ENCODE measurements at places on chromosomes 1 and 21.

- no peak for DNase-seq
These were observed 14.9 kb downstream of the KLHDC7A start for GRCh38 chr1:18495635-18496034.

GRCh38 chr1:219523411-219523810 is 89.5 kb downstream of the ZC3H11B start:
- DNase-seq: no peak

DNA sequence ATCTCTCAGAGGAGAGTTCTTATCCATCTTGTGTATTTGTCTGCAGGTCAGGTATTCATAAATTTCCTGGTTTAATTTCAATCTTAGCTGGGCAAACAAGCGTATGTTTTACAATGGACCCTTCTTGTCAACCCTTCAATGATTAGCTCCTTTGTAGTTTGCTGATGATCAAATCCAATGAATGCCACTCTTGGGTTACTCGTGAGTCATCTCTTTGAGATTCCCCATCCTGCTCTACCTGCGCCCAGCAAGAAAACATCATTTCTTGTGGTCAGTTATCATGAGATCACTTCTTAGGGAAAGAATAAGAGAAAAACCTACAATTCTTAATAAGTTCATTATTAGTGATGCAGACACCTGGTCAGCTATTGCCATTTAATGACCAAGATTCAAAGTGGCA is 572.3 kb upstream of the PKN2 start:
- no peak for DNase-seq

DNA sequence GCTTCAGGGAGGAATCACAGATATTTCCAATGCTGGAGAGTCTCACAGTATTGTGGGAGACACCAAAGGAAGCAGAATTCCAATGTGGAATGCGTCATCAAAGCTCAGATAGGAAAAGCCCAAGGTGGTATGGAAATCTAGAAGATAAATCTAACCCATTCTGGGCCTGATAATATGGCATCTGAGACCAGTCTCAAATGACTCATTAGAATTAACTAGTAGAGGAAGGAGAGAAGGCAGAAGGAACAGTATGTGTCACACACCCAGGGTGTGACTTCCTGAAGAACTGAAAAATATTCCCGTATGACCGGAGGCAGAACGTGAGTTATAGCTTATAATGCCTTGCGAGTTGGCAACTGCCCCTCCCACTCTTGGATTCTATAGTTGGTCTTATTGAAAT is 499.2 kb downstream of the PLPP3 start:
- DNase-seq: no peak

DNA sequence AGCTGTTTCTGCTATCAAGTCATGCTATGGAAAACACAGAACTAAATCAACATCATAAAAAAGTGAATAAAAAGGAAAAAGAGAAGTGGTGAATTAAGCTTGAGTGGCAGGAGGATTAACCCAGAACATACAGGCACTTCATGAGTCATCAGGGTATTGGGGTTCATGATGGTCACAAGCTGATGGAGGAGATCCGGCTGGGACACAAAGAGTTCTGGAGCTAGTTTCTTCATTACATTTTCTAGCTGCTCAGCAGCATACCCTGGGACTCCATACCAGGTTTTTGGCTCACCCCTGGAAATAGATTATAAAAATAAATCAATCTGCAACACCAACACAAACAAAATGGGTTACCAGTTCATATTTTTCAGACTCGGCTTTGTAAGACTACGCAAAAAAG is 42.5 kb upstream of the SYT2 start:
- DNase-seq: peak; percentile 15

- peak; percentile 45 for DNase-seq
These were observed 2.1 kb downstream of the CDC7 start for GRCh38 chr1:91502672-91503184.

DNA sequence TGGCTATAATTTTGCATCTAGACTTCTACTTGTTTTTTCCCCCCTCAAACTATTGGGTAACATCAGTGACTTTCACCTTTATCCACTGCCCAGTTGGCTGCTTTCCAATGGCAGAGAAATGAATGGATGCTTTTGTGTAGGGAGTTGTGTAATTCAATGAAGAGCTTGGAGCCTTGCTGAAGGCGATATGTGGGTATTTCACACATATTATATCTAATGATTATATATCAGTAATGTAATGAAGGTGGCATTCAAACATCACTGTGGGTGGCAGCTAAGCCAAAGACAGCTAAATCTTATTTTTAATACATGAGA is 81.2 kb downstream of the TGFB2 start:
- DNase-seq: no peak

- DNase-seq: no peak
These were observed 155.2 kb downstream of the GABPA start for GRCh38 chr21:25890001-25890400.

DNA sequence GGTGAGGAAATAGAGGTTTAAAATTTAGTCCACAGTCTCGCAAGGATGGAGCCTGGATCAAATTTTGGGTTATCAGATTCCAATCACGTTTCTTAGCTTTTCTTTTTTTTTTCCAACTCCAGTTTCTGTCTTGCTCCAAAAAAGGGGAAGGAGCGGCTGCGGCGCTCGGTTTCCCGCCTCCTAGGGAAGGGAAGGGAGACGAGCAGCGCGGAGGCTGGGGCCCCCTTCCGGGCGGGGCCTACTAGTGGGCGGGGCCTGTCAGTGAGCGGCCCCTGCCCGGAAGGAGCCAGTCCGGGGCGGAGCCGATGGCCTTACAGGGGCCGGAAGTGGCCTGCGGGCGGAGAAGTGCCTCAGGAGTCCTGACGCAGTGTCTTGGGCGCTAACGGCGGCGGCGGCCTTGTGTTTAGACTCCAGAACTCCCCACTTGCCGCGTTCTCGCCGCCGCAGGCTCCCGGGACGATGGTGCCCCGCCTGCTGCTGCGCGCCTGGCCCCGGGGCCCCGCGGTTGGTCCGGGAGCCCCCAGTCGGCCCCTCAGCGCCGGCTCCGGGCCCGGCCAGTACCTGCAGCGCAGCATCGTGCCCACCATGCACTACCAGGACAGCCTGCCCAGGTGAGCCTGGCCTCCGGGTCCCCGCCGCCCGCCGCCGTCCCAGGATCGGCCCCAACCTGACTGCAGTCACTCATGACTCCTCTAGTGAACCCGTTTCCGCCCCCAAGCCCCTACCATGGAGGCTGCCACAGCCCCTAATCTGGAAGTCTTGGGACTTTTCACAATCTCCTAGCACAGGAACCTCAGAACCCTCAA is at the start of gene CPT2:
Gene CPT2, plus strand, starts transcription at position 340 of the 806 bp plus-strand sequence. Its CDS starts 120 bp downstream, at position 460.
- peak; percentile 98 for DNase-seq

DNA sequence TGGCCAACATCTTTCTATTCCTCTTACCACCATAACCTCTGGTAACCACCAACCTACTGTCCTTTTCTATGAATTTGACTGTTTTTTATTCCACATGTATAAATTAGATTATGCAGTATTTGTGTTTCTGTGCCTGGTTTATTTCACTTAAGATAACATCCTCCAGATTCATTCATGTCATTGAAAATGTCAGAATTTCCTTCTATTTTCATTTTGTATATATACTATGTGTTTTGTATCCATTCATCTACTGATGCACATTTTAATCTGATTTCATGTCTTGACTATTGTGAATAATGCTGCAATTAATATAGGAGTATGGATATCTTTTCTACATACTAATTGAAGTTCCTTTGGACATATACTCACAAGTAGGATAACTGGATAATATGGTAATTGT is 403.2 kb downstream of the NCAM2 start:
- DNase-seq: no peak

DNA sequence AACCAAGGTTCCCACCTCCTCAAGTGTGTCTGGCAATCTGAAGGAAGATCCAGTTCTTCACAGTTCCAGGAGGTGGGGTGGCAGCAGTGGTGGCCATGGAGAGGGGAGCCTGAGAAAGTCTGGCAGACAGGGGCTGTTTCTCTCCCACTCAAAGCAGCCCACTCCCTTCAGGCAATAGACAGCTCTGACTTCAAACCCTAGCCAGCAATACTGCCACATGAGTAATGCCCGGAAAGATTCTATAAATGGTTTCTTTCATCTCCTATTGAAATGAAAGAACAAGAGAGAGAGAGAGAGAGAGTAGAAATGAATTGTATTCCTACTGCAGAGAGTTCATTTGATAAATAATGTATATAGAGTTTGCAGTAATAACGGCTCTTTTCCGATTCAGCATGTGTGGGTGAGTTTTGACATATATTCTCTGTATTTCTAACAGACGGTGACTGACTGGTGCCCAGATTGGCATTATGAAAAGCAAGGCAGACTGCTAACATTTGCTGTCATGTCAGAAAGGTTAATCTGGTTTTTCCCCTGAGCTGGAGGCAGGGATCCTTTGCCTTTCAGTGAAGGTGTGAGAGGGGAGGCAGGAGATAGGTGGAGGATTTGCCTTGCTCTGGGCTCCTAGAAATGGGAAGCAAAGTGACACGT is 267.1 kb upstream of the KIAA0040 start:
- no peak for DNase-seq

GRCh38 chr1:155990005-155990739 is 11.8 kb upstream of the ARHGEF2 start:
- DNase-seq: peak; percentile 44

- DNase-seq: no peak
These were observed 137.3 kb upstream of the PLXNA2 start for GRCh38 chr1:208381481-208381880.

DNA sequence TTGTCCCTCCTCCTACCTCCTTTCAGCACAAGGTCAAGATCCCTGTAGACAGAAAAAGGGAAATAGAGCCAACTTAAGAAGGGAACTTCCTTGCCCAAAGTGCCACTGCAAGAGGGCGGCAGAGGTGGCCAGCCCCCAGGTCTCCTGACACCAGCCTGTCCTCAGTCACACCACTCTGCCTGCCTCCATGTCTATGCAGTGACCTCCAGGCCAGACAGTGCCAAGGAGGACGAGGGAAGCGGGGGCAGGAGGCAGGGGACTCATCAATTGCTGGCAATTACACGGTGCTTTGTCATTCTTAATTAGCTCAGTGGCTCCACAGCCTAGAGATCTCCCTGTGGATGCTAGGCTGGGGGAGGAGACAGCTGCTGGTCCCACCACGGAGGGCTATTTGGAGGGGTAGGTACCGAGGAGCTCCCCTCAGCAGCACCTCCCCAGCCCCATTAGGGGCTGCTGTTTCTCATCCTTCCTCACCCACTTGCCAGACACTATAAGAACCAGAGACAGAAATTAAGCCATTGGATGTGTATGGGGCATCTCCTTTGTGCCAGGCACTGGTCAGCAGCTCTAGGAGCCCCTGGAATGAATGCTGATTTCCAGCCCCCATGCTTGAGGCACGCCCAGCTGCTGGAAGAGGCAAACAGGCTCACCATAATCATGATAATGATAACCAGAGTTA is 6.1 kb upstream of the LDLRAP1 start:
- no peak for DNase-seq

DNA sequence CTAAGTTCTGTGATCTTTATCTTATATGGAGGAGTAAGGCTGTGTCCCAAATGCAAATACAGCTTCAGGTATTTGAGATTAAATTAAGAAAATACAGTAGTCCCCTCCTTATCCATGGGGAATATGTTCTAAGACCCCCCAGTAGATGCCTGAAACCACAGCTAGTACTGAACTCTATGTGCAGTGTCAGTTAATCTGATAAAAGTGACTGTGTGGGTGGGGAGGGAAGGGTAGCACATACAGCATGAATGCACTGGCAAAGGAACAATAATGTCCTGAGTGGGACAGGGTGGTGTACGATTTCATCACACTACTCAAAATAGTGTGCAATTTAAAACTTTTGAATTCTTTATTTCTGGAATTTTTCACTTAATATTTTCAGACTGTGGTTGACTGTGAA is 83.1 kb downstream of the HS2ST1 start:
- DNase-seq: no peak

DNA sequence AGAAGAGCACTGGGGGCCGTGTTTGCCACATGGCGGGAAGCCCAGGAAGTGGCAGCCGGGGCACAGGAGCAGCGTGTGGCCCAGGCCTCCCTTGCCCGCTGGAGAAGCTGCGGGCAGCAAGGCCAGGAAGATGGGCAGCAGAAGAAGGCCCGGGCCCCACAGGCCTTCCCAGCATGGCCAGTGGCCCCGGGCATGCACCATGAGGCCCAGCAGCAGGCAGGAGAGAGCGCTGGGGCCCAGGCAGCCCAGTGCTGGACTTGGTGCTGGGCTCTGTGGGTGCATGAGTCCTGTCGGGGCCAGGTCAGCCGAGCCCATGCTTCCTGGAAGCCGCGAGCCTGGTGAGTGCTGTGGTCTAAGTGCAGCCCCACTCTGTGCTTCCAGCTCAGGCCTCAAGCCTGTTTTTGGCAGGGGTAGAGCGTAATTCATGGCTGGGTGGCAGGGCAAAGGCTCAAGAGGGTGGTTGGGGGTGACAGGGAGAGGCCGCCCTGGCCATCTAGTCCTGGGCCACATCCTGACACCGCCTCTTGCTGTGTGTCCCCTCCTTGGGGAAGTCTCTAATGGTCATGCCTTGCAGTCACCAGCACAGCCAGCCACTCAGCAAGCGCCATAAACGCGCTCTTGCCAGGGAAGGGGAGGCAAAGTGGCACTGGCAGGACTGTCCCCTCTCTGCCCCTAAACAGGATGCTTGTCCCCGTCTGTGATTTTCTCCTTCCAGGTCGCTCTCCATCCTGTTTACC is 21.3 kb downstream of the MTHFR start:
- DNase-seq: no peak

DNA sequence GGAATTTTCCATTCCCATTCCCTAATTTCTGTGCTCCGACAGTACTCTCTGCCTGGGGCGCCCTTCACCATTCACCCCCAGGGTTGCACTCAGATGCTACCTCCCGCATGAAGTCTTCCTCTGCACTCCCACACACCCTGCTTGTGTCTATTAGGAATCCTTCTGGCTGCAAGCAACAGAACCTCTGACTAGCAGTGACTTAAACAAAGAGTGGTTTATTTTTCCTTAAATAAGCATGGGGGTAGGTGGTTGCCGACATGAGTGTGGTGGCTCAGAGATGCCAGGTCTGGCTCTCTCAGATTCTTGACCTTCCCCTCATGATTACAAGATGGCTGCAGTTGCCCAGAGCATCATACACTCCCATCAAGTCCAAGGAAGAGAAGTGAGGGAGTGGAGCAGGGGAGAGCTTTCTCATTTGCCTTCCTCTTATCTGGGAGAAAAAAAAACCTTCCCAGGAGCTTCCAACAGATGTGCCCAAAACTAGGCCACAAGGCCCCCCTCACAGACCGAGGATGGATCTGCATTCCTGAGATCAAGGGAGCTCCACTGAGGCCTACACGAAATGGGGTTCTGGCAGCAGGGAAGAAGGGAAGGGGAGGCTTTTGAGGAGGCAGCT is 49.6 kb upstream of the LBR start:
- DNase-seq: no peak
